ENCODE measurements at places on chromosomes 4 and X.

- DNase-seq: no peak
Measured at GRCh38 chrX:72125331-72126047, 6.2 kb downstream of the RTL5 start.

DNA sequence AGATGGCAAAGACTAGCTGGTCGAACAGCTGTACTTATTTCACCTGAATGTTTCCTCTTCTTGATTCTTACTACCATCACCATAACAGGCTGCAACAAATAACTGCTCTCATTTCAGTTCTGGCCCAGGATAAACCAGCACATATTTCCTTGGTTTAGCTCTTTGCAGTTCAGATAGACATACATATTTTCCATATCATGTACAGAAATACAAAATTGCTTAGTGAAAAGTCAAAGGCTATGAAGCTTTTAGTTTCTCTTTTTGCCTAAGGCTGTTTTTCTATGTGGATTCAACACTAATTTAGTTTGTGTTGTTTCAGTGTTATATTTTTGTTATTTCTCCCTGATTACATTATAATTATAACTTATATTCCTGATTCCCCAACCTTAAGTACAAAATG is 103.6 kb upstream of the BMP3 start:
- DNase-seq: no peak

DNA sequence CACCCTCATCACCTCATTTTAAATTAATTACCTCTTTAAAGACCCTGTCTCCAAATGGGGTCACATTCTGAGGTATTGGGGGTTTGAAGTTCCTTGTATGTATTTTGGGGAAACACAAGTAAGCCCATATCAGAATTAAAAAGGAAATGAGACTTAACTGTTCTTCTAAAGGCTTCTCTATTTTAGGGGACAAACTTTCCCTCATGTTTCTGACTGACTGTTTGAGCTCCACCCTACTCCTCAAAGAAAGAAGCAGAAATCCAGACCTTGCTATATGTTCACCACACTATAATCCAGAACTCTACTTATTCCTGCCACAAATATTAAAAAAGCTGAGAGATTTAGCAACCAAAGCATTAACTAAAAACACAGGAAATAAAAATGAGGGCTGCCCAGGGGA is 258.8 kb downstream of the ARHGAP24 start:
- DNase-seq: no peak

GRCh38 chr4:150852216-150852615 is 162.9 kb downstream of the LRBA start:
- DNase-seq: no peak

DNA sequence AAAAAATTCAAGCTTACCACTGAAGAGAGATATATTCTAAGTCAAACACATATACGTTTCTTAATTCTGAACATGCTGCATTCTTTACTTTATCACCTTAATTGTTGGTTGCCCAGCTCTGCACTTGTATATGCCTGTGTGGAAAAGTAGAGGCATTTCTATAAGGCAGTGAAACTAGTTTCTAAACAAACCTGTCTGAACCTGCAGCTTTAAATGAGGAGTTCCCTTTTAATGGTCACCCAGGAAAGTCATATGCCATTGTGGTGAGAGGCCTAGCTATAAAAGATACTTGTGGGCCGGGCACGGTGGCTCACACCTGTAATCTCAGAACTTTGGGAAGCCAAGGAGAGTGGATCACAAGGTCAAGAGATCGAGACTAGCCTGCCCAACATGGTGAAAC is 147.4 kb upstream of the RXFP1 start:
- no peak for DNase-seq

DNA sequence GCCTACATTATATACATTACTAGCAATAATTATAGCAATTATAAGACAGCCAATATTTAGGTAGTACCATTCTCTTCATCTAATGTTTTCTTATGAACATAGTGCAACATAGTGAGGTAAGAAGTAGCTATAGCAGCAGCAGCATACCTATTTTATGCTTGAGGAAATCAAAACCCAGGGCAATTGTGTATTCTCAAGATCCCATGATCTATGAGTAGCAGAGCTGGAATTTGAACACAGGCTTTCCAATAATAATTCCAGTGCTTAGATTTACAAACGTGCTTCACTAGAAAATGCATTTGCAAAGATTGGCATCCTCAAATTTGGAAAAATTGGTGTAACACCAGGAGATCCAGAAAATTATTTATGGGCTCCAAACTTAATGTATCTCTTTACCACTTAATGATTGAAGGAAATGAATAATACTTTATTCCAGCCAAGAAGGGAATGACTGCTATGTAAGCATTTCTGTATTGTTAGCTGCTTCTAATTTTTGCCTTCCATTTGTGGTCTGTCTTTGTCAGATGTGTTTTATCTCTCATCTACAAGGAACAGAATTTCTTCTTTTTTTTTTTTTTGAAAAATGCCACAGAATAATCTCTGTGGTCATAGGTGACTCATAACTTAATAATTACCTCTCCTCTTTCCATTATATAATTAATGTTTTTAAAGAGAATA is 451.1 kb downstream of the ARAP2 start:
- peak; percentile 16 for DNase-seq

- DNase-seq: no peak
Measured at GRCh38 chrX:108323751-108324150, 114.5 kb downstream of the COL4A6 start.

GRCh38 chr4:13368217-13368616 is 115.9 kb downstream of the RAB28 start:
- DNase-seq: no peak

Data from astrocyte (in vitro differentiated cells and primary cell).